ENCODE measurements at places on chromosomes 16 and 17.

GRCh38 chr17:16474012-16474725 is 17.8 kb downstream of the LRRC75A start:
- DNase-seq, result no peak

- DNase-seq, result no peak
These were observed 133.1 kb downstream of the SNX11 start for GRCh38 chr17:48240562-48241130.

- DNase-seq, result no peak
These were observed 1.7 kb downstream of the KANSL1 start for GRCh38 chr17:46191322-46192188.

DNA sequence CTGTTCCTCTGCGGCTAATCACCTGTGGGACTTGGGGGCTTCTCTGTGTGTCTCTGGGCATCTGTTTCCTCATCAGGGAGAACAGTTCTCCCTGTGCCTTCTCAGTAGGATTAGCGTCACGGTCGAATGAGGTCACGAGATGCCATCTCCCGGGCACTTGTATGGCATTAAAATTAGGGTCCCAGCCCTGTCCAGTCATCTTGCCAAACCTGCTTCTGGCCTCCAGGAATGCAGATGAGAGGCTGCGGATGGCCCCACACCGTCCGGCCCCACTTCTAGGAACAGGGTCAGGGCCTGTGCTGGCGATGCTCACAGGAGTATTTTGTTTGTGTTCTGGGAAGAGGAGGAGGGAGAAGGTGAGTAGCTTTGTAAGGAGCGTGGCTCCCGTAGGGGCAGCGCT is 58.5 kb downstream of the OR1D5 start:
- no peak for DNase-seq

DNA sequence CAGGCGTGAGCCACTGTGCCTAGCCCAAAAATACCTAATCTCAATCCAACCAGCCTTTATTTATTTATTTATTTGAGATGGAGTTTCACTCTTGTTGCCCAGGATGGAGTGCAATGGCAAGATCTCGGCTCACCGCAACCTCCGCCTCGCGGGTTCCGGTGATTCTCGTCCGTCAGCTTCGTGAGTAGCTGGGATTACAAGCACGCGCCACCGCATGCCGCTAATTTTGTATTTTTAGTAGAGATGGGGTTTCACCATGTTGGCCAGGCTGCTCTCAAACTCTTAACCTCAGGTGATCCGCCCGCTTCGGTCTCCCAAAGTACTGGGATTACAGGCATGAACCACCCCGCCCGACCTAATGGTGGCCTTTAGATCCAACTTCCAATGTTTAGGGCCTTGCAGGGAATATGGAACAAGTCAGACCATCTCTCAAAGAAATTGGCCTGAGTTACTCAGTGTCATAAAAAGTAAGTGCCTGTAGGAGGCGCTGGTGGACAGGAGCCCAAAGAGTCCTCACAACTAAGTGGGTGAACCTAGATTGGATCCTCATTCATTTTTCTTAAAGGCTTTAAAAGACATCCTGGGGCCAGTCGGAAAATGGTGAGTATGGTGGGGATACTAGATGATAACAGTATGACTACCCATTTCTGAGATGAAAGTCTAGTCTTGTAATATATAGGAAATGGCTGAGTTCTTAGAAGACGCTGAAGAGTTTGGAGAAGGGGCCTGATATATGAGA is 4.6 kb downstream of the ZSCAN10 start:
- DNase-seq, result no peak

DNA sequence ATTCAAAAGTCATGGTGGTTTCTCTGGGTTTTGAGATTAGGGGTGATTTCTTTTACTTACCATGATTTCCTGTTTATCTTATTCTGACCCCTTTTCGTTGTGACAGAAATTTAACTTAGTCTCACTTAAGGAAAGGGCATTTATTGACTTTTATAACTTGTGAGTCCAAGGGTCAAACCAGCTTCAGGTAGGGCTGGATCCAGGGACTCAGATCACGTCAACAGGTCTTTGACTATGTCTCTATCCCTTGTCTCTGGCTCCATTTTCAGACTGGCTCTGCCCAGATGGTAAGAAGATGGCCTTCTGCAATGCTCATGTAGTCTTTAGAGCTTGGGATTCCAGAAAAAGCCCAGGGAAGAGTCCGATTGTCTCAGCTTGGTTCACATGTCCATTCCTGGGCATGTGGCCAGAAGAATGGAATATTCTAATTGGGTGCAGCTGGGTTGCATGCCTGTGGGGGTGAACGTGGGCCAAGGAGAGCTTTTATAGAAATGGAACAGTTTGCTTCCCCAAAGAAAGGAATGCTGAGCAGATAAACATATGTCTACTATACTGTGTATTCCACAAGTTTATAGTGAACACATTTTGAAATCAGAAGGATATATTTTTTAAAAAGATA is 13.4 kb downstream of the USP43 start:
- no peak for DNase-seq

- DNase-seq, result no peak
These were observed 72.8 kb downstream of the RPH3AL start for GRCh38 chr17:279776-280175.

DNA sequence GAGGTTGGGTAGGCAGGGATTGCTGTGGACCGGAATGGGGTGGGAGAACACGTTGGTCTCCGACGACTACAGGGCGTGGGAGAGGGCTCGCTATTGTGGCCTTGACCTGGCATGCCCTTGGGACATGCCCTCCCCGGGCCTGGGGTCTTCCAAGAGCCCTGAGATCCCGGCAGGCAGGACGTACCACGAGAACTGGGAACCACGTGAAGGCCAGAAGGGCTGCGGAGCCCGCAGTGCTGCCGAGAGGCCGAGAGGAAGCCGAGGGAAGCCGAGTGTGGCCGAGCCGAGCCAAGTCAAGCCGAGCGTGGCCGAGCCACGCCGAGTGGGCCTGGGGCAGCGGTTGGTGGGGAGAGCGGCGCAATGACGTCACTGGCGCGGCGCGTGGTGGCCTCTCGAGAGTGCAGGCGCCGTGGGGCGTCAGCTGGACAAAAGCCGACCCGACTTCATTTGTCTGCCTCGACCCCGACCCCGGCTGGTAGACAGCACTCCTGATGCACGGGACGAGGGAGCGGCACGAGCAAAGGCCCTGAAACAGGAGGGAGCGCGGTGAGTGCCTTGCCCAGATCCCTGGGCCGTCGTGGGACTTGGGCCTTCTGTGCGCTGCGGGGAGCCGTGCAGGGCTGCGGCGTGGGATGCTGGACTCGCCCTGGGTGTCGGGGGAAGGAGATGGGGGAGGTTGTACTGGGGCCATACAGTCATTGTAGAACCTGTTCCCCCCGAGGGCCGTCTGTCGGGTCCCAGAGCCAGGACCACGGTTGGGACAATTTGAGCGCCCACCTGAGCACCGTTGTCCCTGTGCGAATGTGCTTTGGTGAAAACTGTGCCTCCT is 6.6 kb downstream of the SOCS1 start:
- no peak for DNase-seq

GRCh38 chr16:30065943-30066760 is 592 bp downstream of the ALDOA start:
- no peak for DNase-seq

DNA sequence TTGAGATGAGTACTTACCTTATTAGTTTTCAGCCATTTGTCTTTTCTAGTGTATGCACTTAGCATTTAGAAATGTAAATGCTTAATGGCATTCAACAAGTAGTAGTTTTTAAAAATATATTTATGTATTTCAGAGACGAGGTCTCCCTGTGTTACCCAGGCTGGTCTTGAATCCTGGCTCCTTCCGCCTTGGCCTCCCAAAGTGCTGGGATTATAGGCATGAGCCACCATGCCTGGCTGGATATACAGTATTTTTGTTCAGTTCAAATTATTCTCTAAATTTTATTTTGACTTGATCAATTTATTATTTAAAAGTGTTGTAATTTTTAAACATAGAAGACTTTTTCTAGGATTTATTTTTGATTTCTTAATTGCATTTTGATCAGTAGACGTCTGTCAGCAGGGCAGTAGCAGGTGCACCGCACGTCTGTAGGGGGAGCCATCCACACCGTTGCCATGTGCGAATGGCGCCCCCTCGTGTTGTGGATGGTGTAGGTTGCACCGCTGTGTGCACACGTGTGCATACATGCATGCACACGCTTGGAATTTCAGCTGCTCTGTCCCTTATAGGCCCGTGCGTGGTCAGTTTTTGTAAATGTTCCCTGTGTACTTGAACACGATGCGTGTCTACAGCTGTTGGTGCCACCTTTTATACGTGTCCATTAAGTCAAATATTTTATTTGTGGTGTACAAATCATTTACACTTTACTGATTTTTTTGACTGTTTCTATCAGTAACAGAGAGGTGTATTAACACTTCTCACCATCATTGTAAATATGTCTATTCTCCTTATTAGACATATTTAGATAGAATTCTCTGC is 30.6 kb downstream of the RPTOR start:
- peak; percentile 39 for DNase-seq

GRCh38 chr16:85610446-85611193 is 2.5 kb upstream of the GSE1 start:
- peak; percentile 77 for DNase-seq

- no peak for DNase-seq
These were observed 91.4 kb downstream of the C16orf78 start for GRCh38 chr16:49464877-49465504.

DNA sequence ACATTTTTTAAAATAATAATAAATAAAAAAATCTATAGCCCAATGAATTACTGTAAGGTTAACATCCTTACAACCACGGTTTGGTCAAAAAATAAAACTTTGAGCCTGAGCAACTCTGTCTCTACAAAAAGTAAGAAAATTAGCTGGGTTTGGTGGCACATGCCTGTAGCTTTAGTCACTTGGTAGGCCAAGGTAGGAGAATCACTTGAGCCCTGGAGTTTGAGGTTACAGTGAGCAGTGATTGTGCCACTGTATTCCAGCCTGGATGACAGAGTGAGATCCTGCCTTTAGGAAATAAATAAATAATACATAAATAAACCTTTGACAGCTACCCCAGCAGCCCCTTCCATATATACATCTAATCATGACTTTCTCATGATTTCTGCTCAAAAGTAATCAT is 26.9 kb upstream of the PHAF1 start:
- no peak for DNase-seq

DNA sequence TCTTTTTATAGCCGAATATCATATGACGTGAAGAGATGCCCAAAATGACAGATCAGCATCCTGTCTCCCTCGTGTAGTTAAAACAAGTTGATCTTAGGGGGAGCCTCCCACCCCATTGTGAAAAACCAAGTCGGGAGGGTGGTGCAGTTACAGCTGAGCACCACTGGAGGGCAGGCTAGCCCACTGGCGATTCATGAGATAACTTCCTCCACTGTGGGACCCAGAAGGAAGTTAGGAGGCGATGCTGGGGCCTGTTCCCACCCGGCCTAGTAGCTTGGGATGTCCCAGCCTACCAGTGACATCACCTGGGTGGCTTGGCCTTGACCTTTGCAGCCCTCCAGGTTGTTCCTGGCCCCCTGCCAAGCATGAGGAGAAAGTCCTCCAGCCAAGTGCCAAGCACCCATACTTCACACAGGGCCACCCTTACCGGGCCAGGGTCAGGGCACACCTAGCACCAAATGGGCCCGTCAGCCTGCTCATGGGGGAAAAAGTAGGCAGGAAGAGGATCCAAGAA is 8.1 kb upstream of the CPNE2 start:
- DNase-seq, result no peak

- DNase-seq, result peak; percentile 78
These were observed 32.0 kb downstream of the TBX4 start for GRCh38 chr17:61484174-61484573.

GRCh38 chr16:79618041-79618691 is 17.6 kb upstream of the MAF start:
- no peak for DNase-seq

Data from NCI-H446 treated with DMSO at 0.1 percent for 48 hours (cell line).